Stimulated activated CD8-positive, alpha-beta memory T cell treated with anti-CD3 and anti-CD28 coated beads, Interleukin-7, amount 100 ng/mL, for 1 hour (primary cell): ENCODE measurements at places on chromosomes 4 and X.

DNA sequence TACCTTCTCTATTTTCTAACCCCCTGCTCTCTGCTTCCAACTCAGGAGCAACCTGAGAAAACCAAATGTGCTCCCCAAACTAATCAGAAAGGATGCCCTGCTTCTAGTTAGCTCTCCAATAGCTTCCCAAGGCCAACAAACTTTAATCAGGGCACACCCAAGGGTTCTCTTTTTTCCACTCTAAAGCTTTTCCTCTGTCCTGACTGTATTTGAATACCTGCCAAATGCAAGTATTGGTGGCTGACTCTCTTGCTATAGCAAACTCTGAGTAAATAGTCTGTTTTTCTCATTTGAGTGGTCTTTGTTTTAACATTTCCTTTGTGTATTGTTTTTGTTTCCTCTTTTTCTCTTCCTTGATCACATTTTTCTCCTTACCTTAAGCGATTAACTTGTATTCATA is 52.5 kb downstream of the GBA3 start:
- no peak for DNase-seq

- DNase-seq, result no peak
Observed at GRCh38 chr4:100935090-100935489, 412.2 kb downstream of the PPP3CA start.

GRCh38 chr4:185792384-185793115 is 19.4 kb downstream of the SORBS2 start:
- no peak for DNase-seq

GRCh38 chrX:111447298-111447697 is 35.3 kb upstream of the DCX start:
- DNase-seq, result no peak

GRCh38 chr4:159298502-159298901 is 195.6 kb downstream of the RAPGEF2 start:
- DNase-seq, result no peak

GRCh38 chrX:74535086-74535407 is 79.4 kb downstream of the RLIM start:
- DNase-seq, result no peak

GRCh38 chr4:140807491-140808252 is 51.5 kb upstream of the TBC1D9 start:
- no peak for DNase-seq

GRCh38 chr4:13706120-13706519 is 78.6 kb upstream of the BOD1L1 start:
- no peak for DNase-seq

DNA sequence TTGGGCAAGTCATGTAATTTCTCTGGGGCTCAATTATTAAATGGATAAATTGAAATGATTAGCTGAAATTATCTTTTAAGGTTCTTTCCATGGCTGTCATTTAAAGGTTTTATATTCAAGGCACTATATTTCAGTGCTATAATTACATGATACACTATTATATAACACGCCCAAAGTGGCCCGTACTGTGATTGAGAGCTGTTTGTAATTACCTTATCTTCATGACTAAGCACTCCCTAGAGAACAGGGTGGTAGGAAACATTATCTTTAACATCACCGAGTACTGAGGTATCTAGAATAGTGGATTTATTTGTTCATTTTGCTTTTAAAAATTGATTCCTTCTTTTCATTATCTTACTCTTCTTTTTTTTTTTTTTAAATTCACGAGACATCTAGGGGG is 79.0 kb downstream of the DIAPH2 start:
- no peak for DNase-seq

DNA sequence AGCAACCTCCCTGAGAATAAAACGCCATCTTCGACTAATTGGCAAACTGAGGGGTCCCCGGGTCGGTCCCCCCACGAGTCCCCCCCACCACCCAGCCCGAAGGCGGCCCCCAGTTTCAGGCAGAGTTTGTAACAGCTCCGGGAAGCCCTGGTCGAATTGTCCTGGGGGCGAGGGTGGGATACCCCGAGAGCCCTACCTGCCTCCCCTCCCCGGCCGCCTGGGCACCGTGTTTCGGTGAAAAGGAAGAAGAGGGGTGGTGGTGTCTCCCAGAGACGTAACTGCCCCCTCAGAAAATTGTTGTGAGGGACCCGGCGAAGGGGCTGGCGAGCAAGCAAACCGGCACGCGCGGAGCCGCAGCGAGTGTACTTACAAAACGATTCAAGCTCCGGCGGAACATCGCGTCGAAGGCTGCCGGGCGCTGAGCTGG is 1.2 kb downstream of the ATP11C start:
- DNase-seq, result no peak

DNA sequence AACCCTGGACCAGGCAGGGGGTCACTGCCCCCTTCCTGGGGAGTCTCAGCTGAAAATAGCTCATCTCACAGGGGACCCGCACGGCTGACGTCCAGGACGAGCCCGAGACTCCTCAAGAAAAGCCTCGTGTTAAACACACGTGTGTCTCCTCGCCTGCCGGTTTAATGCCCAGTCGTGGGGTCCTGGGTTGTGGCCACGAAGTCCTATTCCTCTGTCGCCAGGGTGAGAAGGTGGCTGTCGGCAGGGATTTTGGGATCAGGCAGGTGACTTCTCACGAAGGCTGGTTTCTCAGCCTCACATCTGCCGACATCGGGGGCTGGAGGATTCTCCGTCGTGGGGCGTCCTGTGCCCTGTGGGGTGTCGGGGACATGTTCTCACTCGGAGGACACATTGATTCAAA is 44.3 kb upstream of the PPP2R3B start:
- no peak for DNase-seq

- DNase-seq, result no peak
Observed at GRCh38 chr4:132530861-132531260, 618.2 kb upstream of the PCDH10 start.
